ENCODE measurements at places on chromosomes 4 and X. TPM values are rescaled to one million over a fixed set of nuclear protein-coding genes. Genes with fewer than 3 reads are reported as not detected.

Gene BEND2
- total RNA-seq: not detected

GRCh38 chr4:25674386-25674785, 18.7 kb downstream of the SLC34A2 start:
- H3K36me3 ChIP-seq: no peaks in the 10 kb centered on the region
- H3K4me3 ChIP-seq: no peak overlapping the region
- no peaks in the 10 kb centered on the region for H3K4me1 ChIP-seq
- DNase-seq: no peak
- H3K27me3 ChIP-seq: no peaks in the 10 kb centered on the region

Gene CYP4V2
- total RNA-seq: 8.7 TPM

Gene GPR34
- 0.43 TPM for total RNA-seq

DNA sequence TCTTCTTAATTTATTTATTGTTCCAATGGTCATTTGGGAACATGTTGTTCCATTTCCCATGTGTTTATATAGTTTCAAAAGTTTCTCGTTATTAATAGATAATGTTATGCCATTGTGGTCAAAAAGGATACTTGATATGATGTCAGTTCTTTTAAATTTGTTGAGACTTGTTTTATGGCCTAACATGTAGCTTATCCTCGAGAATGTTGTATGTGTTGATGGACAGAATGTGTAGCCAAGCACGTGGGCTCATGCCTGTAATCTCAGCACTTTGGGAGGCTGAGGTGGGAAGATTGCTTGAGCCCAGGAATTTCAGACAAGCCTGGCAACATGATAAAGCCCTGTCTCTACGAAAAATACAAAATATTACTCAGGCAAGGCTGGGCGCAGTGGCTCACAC, 168.5 kb upstream of the USP38 start:
- no peak overlapping the region for H3K27ac ChIP-seq
- DNase-seq: no peak
- no peaks in the 10 kb centered on the region for H3K36me3 ChIP-seq
- no peak overlapping the region for H3K4me3 ChIP-seq
- peaks cover 4% of the 10 kb centered on the region for H3K27me3 ChIP-seq

DNA sequence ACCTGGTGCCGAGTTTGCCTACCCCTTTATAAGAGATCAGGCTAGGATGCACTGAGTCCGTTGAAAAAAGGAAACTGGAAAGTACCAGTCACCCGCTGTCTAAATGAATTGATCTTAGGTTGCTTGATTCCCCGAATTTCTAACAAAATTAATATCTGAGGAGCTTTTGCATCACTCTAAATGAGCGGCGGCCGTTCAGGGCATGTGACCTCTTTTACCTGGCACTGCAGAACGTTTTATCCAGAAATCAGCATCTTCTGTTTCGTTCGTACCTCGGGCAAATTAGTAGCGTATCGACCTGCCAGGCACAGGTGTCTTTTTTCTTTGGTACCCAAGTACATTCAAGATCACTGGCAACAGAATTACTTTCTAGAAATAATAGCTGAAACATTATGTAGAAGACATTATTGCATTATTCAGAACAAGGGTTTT, 876 bp downstream of the KLHL2 start:
- peak overlapping the region; percentile 93 for H3K4me3 ChIP-seq
- H3K36me3 ChIP-seq: peaks cover 28% of the 10 kb centered on the region

- H3K27ac ChIP-seq: no peak overlapping the region
- peak; percentile 39 for DNase-seq
- no peak overlapping the region for H3K4me3 ChIP-seq
- no peaks in the 10 kb centered on the region for H3K27me3 ChIP-seq
These were observed 459.2 kb downstream of the INPP4B start for GRCh38 chr4:142386856-142387255.

DNA sequence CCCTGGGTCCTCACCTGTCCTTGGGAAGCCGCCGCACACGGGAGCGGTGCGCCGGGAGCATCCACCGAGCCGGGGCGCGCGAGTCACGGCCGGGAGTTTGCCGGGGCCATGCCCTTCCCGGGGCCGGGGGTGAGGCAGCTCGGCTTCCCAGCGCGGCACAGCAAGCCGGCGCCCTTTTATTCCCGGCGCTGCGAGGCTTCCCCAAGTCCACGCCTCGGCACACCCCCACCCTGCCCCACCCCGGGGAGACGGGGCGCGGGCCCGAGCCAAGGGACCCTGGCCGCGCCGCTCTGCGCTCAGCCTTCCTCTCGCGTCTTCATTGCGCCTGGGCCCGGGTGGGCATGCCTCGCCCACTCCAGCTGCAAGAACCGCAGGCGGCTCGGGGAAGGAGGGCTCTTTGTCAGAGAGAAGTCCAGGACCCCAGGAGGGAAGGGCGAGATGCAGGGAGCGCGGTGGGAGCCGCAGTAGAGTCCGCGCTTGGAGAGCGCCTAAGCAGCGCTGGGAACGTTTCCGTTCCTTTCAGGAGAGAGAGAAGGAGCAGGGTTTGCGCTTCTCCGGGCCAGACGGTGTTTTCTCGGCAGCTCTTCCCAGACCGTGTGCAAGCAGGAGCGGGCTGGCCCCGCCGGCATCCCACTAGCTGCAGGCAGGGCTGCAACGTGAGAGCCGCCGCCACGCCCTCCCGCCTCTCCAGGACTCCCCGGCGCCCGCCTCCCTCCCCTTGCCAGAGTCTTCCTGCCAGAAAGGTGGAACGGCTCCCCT, at the start of gene MXRA5:
MXRA5 (minus strand) TSS at position 152 of the 759 bp plus-strand sequence. CDS start 2,819 bp downstream, outside the sequence.
- H3K36me3 ChIP-seq: no peaks in the 10 kb centered on the region
- H3K4me3 ChIP-seq: no peak within 1 kb of the TSS
- no peaks in the 10 kb centered on the region for H3K4me1 ChIP-seq
- no peak within 1 kb of the TSS for H3K27ac ChIP-seq
- no peak for DNase-seq

Gene CYBB
- total RNA-seq: not detected

GRCh38 chr4:76558396-76559235, 123.6 kb downstream of the SHROOM3 start:
- peaks cover 4% of the 10 kb centered on the region for H3K27me3 ChIP-seq
- H3K27ac ChIP-seq: no peak overlapping the region
- DNase-seq: no peak
- H3K4me3 ChIP-seq: no peak overlapping the region
- peaks cover 6% of the 10 kb centered on the region for H3K4me1 ChIP-seq

Gene NLRP2B
- not detected for total RNA-seq

GRCh38 chr4:71392109-71392508, 53.3 kb downstream of the SLC4A4 start:
- no peaks in the 10 kb centered on the region for H3K36me3 ChIP-seq
- no peaks in the 10 kb centered on the region for H3K4me1 ChIP-seq
- H3K27me3 ChIP-seq: no peaks in the 10 kb centered on the region
- H3K4me3 ChIP-seq: no peak overlapping the region
- DNase-seq: no peak
- H3K27ac ChIP-seq: no peak overlapping the region

Measured in activated CD4-positive, alpha-beta T cell treated with anti-CD3 and anti-CD28 coated beads, Interleukin-2, amount 10 ng/mL, durations not matched to agents 24 days and 14 days (primary cell).